ENCODE measurements at places on chromosomes 1 and 21.

- DNase-seq: no peak
Measured at GRCh38 chr1:58780411-58780810, 3.4 kb downstream of the JUN start.

DNA sequence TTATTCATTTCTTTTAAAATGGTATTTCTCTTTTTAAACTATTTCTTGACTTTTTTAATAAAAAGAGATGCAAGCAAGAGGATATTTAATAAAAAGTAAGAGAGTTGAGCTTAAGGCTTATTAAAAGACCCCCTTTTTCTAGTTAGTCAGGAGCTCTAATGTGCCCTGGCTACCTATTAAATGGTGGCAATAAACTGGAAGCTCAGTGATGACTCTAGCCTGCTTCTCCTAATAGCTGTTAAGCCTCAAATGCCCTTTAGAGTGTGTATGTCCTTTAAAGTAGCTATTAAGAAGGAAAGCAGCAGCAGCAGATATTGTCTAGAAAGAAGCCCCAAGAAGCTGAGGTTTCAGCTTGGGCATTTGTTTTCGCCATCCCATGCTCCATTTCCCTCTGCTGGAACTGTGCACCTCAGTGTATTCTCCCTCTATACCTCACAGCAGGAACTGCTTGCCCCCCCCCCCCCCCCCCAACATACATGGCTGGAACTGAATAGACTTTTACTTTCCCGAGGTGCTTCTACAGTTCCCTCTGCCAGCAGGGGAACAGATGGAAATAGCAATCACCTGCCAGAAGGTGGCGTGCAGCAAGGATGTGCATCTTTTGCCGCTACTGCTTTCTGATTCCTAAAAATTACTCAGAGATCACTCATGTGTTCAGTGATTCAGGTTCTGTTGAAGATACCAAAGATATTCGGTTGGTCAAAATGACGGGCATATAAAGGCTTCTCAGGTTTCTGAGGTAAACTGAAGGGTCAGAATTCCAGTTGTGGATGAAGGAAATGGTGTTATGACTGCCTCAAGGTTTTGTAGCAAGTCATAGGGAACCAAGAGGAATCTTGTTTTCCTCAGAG, 2.5 kb downstream of the RGS4 start:
- peak; percentile 78 for DNase-seq

- DNase-seq: no peak
Measured at GRCh38 chr1:94471271-94471670, 53.1 kb downstream of the ABCD3 start.

- DNase-seq: no peak
Measured at GRCh38 chr1:212244441-212244840, 40.8 kb upstream of the PPP2R5A start.

DNA sequence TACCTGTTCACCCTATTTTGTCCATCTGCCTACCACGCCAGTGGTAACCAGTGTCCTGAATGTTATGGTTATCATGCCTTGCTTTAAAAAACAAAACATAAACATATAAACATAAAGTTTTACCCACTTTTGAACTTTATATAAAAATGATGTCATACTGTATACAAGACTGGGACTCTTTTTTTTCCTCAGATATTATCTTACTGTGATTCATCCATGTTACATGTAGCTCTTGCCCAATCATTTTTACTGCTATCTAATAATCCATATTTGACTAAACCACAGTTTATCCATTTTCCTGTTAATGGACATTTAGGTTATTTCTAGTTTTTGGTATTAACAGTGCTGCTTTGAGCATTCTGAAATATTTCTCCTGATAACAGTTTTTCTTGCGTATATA, 78.8 kb downstream of the GPR161 start:
- DNase-seq: peak; percentile 6

All from AG10803 (cell line).